NCI-H2081 treated with DMSO at 0.1 percent for 48 hours (cell line): ENCODE measurements at places on chromosomes 12 and 14.

- DNase-seq: no peak
These were observed 11.5 kb downstream of the ADGRD1 start for GRCh38 chr12:130965214-130965613.

DNA sequence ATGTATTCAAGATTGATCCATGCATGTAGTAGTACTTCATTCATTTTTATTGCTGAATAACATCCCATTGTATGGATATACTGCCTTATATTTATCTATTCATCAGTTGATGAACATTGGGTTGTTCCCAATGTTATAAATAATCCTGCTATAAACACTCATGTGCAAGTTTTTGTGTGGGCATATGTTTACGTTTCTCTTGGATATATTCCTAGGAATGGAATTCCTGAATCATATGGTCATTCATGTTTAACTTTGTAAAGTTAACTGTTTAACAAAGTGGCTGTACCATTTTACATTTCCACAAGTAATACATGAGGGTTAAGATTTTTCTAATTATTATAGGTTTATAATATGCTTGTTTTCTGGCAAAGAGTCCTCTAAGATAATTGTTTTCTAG lies 1568.2 kb upstream of the SEL1L start:
- DNase-seq: no peak

DNA sequence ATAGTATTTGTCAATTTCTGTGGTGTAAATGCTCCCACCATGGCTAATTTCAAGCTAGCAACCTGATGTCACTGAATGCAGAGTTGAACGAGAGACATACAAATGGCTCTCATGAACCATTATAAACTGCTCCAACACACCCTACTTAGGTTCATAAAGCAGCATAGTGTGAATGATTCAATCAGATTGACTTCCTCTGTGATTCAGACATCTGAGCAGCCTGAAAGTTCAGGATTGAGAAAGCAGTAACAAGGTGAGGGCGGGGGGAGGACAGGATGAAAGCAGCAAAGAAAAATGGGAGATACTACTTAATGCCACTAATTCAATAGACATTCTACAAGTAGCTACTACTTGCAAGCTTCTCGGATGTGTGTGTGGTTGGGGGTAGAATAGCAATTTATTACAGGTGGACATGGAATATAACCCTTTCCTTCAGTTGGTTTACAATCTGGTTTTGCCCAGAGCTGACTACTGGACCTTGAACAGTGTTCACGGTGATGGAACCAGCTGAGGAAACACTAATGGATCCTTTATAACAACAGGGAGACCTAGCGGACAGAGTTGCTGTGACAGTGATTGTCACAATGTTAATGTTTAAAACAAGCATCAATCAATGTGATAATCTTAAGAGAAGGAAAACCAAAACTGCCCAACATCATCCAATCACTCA lies 52.5 kb upstream of the PELI2 start:
- DNase-seq: no peak

GRCh38 chr12:113422886-113423669 lies 898 bp downstream of the SDSL start:
- DNase-seq: no peak

GRCh38 chr12:122195405-122195804 lies 8.1 kb upstream of the B3GNT4 start:
- DNase-seq: no peak

DNA sequence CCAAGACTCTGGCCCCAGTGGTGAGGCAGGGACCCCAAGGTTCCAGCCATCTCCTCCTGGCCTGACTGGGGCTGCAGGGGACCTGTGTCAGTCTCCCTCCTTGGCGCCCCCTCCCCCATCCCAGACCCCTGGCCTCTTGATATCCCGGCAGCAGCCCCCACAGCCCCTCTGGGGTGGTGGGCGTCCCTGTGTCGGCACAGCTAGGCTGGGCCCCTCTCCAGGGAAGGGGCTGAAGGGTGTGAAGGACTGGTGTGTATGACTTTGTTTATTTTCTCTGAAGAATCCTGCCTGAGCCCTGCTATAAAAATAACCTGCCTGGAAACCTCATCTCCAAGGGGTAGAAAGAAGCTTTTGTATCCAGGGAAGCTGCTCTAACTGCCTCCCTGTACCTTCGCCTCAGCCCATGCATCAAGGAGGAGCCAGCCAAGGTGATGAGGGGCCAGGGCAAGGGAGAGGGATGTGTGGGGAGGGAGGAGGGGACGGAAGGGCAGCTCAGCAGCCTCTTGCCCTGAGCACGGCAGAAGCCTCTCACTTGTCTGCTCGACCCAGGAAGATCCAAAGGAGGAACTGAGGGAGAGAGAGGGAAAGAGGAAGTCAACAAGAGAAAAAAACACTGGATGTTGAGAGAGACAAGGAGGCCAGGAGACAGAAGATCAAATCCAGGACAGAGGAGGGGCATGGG lies 25.4 kb upstream of the COL2A1 start:
- DNase-seq: no peak

DNA sequence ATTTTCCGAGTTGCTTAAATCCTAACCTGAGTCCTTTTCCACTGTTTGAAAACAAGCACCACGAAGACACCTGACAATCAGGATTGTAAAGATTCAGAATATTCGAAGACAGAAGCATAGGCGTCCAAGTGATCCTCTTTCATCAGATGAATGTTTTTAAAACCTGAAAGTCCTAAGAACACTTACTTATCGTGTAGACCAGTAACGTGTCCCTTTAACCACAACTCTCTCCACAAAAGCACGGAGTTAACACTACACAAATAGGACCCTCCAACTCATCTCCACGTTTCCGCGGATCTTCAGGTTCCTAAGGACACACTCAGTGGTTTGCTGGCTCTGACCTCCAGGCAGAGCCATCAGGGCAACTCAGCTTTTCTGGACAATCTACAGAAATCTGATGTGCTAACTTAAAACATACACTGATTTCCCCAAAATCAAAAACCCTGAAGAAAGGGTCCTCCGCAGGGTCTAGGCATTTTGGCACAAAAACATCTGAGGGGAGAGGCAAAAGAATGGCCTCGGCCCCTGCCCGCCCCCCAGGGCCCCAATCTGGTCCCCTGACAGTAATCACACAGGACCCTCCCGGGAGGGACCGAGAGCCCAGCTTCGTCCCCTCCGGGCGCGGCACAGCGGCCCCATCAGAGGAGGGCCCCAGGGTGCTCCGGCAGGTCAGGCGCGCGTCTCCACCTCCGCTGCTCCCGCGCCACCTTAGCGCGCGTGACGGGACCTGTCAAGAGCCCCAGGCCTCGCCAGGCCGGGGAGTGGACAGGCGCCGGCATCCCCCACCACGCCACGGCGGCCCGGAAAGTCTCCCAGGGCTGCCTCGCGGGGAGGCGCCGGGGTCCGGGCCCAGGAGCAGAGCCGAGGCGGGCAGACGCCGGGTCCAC lies 925 bp downstream of the DICER1 start:
- no peak for DNase-seq

- no peak for DNase-seq
These were observed 16.9 kb downstream of the CDK17 start for GRCh38 chr12:96383371-96383770.

DNA sequence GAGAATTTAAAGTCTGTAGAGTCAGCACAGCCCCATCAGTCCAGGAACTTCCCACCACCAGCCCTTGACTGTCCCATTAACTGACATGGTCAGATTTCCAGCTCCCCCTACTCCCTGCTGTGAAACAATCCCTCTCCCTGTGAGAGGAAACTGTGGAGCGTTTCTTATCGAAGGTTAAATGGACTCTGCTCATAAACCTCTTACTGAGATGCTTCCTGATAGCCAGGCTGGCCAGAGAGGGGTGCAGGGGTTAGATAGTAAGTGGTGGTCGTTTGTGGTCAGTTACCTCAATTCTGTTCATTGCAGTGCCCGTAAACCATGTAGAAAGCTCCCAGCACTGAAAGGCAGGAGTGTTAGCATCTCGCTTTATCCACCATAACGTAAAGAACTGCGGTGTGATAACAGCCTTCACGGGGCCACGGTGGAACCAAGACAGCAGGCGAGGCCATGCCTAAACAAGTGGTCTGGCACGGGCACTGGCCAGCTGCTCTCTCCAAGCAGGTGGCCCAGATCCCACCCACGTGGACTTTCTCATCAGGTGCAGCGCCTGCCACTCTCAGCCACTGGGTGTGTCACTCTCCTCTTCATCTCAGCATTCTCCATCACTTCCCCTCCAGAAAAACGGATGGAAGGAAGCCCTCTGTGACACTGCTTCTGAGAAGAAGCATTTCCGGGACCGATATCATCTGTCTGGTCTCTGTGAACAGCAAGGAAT lies 102.2 kb downstream of the FBXL14 start:
- DNase-seq: no peak

GRCh38 chr14:76950055-76951020 lies 78.2 kb downstream of the IRF2BPL start:
- no peak for DNase-seq

DNA sequence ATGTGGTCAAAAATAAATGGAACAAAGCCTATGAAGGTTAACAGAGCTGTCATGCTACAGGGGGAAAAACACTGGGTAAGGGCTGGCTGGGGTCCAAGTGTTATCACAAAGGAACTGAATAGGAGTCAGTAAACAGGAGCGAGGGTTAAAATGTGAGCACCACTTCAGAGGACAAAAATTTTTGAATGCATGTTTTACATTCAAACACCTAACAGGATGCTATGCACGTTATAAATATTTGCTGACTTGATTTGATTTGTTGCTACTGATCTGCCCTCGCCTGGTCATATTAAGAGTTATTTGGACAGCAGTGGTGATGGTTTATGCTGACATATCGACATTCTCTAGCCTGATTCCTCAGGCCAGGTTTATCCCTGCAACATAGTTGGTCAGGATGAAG lies 7.4 kb upstream of the KTN1 start:
- no peak for DNase-seq

DNA sequence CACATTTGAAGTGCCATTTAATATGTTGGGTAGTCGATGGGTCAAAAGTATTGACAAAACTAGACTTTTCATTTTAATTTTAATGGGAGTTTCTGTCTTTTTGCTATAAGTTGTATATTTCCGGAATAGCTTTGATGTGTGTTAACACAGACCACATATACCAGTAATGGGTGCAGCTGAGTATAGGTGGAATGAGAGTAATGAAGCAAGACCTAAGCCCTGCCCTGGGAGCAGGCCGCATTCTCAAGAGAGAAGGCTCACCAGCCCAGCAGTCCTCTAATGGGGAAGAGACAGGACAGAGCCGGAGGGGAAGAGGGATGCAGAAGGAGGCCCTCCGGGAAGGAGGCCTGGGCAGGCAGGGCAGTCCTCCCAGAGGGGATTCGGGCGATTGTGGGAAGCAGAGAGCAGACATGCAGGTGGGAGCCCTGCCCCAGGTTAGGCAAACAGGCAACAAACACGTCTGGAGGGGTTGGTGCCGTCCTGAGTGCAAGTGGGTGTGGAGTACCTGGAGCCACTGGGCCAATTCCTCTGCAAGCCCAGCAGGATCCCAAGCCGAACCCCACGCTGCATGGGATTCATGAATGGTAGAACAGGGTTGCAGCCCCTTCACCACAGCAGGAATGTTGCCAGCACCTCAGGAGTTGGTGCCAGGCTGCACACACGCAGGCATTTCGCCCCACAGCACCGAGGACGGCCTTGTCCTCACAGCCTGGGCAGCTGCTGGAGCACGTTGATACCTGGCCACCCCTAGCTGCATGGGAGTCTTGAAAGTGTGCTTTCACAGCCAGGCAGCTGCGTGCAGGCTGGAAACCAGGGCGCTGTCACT lies 7.8 kb downstream of the CKB start:
- no peak for DNase-seq

DNA sequence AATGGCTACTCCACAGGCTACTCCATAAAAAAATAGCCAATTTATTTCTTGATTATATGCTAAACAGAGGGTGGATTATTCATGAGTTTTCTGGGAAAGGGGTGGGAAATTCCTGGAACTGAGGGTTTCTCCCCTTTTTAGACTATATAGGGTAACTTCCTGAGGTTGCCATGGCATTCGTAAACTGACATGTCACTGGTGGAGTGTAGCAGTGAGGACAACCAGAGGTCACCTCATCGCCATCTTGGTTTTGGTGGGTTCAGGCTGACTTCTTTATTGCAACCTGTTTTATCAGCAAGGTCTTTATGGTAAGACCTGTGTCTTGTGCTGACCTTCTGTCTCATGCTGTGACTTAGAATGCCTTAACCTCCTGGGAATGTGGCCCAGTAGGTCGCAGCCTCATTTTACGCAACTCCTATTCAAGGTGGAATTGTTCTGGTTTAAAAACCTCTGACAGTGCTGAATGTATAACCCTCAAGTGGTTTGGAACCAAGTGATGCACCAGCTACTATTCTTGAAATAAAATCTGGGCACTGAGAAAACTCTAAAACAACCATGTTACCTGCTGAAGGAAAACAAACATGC lies 27.7 kb downstream of the C12orf56 start:
- DNase-seq: no peak

- DNase-seq: no peak
These were observed 353.8 kb downstream of the RAD51B start for GRCh38 chr14:68173227-68173972.

DNA sequence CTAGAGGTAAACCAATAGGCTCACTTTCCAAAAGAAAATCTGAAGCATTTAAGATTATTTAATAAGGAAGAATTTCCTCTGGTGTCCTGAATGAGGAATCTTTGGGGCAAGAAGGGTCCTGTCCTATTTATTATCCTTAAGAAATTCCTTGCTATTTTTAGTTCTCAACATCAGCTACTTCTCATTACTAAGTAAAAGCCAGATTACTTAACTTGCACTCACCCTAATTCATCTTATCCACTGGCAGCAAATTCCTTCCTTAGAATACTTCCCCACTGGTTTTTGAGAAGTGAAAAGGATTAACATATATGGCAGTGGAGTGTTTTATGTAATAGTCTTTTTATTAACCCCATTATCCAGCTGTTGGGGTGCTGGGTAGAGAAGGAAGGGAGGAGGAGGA lies 767.7 kb downstream of the DIO2 start:
- DNase-seq: no peak

DNA sequence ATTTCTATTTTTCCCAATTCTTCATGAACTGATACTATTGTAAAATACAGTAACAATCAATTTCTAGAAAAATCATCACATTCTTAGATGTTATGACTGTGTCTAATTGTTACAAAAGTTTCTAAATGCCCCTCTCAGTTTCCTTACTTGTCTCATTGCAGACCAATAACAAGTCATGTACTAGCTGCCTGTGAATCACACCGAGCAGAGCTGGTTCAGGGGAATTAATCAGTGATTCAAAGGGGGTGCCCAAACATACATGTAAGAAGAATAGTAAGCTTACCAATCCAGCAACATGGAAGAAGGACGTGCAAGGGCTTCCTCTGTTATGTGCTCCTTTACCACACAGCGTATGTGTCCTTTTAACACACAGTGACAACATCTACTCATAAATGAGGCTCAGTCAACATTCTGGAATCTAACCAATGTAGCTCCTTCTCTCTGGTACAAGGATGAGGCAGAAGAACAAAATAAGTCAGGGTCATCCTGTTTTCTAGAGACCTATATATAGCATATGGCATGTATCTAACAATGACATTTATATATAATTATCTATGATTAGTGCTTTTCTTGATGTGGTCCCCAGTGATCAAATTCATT lies 126.4 kb downstream of the SCN8A start:
- no peak for DNase-seq

- DNase-seq: no peak
These were observed 3.0 kb upstream of the OR6S1 start for GRCh38 chr14:20644520-20644919.

- no peak for DNase-seq
These were observed 112.0 kb downstream of the SLC5A8 start for GRCh38 chr12:101097829-101098580.
